ENCODE measurements at places on chromosomes 11 and 22.

GRCh38 chr11:113517361-113517760, 42.2 kb upstream of the DRD2 start:
- DNase-seq = no peak

DNA sequence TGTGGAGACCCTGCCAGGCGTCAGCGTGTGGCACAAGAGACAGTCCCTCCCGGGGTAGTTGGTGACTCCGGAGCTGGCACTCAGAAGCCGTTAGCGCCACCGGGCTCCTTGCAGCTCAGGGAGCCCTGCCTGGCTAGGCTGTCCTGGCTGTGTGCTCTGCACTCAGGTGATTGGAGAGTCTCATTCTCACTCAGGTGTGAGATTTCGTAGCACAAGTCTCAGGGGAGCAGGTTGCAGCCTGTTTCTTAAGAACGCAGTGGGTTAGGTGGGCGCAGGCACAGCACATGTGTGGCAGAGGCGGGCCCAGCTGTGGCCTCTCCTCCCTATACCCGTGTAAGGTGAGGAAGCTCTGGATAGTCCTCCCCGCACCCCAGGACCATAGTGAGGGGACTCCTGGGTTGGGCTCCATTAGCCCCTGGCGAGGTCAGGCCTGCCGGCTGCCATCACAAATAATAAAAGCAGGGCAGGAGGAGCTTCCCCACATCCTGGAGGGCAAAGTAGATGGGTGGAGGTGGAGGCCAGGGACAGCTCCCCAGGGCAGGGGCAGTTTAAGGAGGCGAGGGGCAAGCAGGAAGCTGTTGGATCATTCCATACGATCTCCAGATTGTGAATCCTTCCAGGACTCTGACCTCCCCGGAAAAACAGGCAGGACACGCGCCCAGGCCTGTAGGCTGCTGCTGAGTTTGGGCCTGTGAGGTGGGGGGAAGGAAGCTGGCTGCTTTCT, 39.4 kb downstream of the SBF1 start:
- no peak for DNase-seq

DNA sequence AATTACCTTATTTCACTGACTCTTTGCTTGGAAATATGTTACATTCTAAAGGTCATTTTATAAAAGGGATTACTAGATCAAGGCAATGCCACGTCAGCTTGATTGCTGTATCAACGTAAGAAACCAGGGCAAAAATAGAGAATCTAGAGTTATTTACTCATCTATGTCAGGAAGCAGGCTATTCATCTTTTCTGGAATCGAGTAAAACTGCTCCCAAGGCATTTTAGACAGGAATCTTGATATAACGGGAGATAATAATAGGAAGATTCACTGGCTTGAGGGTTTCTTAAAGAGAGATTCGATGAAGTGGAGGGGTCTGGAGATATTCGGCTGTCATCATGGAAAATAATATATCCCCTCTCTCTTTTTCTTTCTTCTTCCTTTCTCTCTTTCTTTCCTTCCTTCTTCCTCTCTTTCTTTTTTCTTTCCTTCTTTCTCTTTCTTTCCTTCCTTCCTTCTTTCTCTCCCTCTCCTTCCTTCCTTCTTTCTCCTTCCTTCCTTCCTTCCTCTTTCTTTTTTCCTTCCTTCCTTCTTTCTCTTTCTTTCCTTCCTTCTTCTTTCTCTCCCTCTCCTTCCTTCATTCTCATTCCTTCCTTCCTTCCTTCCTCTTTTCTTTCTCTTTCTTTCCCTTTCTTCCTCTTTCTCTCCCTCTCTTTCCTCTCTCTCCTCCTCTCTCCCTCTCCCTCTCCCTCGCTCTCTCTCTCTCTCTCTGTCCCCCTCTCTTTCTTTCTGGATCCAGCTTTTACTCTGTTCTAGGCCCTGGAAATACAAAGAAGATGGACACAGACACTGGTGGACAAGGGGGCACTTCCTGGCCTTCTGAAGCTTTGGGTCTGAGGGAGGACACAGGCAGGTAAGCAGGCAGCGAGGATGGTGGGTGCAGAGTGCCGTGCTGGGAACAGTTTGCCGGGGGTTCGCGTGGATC, 18.1 kb upstream of the RASD2 start:
- no peak for DNase-seq

- no peak for DNase-seq
Measured at GRCh38 chr11:131672191-131672590, 301.8 kb downstream of the NTM start.

DNA sequence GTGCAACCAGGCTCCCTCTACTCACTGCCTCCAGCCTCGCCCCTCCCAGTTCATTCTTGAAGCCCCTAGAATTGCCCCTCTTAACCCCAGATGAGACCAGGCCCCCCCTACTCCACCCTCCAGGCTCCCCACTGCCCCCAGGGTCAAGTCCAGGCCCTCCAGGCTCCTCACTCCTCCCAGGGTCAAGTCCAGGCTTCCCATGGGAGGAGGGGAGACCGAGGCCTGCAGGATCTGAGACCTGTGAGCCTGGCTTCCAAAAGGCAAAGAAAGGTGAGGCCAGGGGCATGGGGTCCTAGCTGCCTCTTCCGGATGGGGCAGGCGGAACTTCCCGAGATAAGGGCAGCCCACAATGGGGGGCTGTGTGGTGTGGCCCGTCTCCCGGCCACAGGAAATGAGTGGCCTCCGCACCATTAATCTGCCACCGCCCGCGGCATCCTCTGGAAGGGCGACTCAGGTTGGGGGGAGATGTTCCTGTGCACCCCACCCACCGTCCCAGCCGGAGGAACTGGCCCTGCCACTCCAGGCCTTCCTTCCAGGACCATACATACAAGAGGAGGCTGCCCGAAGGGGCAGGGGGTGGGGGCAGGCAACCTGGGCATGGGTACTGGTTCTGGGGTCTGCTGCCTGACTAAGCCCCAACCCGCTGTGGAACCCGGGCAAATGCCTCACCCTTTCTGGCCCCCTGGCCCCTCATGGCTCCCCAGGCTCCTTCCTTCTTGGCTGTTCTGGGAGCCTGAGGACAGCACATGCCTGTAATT, 35.1 kb upstream of the WNT11 start:
- DNase-seq = no peak

DNA sequence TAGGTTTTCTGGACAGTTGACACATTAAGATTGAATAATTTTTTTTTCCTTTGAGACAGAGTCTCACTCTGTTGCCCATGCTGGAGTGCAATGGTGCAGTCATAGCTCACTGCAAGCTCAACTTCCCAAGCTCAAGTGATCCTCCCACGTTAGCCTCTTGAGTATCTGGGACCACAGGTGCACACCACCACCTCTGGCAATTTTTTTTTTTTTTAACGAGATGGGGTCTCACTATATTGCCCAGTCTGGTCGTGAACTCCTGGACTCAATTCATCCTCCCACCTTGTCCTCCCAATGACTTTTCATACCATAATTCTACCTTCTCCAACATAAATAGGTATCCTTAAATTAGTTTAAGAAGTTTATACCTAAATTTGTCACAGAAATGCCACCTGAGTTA, 8.5 kb downstream of the EIF4ENIF1 start:
- DNase-seq = no peak

GRCh38 chr11:131389582-131389981, 19.2 kb downstream of the NTM start:
- DNase-seq = no peak

DNA sequence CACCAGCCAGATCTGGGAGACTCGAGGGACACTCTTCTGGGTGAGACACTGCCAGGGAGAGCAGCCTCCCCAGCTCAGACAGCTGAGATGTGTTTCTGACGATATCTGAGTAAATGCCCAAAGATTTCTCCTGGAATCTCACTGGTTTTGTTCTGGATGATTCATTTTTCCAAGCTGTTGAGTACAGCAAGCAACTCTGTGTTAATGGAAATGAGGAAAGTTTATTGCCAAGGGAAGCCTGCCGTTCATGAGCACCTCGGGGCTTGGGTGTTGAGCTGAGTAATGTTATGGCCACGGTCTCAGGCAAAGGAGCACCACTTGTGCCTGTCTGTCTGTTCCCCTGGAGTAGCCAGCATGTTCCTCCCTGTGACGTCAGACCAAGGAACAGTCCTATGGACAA, 1132.4 kb downstream of the BRD1 start:
- DNase-seq = no peak

DNA sequence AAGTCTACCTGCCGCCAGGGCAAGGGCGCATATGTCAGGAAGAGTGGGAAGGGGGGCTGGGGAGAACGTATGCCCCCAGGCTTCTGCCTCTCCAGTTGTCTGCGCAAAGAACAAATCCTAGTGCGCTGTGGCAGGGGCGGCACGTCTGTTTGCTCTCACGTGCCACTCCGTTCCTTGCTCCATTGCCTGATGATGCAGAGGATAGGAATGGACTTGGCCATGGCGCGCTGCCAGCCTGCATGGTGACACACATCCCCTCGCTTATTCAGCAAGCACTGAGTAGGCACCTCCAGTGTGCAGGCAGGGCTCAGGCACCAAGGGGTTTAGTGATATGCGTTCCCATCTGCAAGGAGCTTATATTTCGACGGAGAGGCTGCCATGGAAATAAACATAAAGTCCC, 45.4 kb upstream of the SLC22A12 start:
- peak; percentile 23 for DNase-seq

- no peak for DNase-seq
Measured at GRCh38 chr11:48148749-48149148, 67.9 kb upstream of the OR4B1 start.

DNA sequence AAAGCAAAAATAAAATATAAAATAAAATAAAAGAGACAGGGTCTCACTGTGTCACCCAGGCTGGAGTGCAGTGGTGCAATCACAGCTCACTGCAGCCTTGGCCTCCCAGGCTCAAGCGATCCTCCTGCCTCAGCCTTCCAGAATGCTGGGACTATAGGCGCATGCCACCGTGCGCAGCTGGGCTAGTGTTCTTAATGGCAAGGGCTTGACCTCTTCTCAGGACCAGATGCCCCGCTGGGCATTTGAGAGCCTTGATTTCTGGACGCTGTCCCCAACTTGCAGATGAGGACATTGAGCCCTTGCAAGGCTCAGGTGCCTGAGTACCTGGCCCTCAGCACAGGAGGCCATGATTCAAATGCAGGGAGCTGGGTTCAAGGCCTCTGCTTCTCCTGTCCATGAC, 82.6 kb downstream of the DHCR7 start:
- no peak for DNase-seq

GRCh38 chr22:44735518-44736428, 16.6 kb upstream of the ARHGAP8 start:
- no peak for DNase-seq

- DNase-seq = no peak
Measured at GRCh38 chr22:25364281-25364680, 144.8 kb downstream of the CRYBB2 start.

DNA sequence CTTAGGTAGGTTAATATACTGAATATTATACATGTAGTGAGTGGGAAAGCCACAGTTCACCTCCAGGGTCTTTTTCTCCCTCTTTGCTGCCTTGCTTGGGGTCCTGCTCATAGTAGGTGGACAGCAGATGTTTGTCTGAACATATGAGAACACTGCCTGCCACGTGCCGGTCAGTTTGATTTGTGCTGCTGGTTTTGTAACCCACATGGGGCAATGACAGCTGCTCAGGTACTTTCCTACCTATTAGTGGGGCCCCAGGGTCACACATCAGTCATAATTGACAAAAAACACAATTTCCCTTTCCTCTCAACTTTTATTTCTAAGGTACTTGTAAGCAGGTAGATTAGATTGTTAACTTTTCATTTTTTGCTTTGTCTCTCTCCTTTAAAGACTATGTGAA, 43.8 kb downstream of the BMAL1 start:
- DNase-seq = no peak

- no peak for DNase-seq
Measured at GRCh38 chr11:44113572-44113971, 18.1 kb downstream of the EXT2 start.

DNA sequence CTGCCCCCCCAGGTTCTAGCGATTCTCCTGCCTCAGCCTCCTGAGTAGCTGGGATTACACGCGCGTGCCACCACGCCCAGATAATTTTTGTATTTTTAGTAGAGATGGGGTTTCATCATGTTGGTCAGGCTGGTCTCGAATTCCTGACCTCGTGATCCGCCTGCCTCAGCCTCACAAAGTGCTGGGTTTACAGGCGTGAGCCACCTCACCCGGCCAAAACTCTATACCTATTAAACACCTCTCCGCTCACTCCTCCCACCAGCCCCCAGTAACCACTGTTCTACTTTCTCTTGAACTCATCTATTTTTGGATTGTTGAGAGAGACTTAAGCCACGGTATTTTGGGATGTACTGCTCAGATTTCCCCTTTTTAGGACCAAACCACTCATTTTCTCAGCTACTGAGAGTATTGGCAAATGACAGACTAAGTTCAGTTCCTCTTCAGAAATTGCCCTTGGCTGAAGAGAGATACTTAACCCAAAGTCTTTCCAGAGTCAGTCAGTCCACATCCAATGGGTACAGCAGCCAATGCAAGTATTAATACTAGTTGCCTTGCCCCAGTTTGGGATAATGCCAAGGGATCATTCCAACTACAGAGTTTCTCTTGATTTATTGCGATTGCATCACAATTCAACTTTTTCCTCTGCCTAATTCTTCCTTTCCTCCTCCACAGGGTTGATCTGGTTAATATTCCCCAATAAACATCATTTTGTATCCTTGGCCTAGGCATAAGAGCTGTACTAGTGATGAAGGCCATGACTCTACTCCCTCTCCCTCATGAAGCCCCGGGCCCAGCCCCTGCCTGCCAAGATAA, 36.8 kb upstream of the CSTF3 start:
- no peak for DNase-seq

- no peak for DNase-seq
Measured at GRCh38 chr11:65112546-65113360, 1.1 kb downstream of the TM7SF2 start.

GRCh38 chr11:128942272-128942612, 429 bp downstream of the TP53AIP1 start:
- DNase-seq = no peak

DNA sequence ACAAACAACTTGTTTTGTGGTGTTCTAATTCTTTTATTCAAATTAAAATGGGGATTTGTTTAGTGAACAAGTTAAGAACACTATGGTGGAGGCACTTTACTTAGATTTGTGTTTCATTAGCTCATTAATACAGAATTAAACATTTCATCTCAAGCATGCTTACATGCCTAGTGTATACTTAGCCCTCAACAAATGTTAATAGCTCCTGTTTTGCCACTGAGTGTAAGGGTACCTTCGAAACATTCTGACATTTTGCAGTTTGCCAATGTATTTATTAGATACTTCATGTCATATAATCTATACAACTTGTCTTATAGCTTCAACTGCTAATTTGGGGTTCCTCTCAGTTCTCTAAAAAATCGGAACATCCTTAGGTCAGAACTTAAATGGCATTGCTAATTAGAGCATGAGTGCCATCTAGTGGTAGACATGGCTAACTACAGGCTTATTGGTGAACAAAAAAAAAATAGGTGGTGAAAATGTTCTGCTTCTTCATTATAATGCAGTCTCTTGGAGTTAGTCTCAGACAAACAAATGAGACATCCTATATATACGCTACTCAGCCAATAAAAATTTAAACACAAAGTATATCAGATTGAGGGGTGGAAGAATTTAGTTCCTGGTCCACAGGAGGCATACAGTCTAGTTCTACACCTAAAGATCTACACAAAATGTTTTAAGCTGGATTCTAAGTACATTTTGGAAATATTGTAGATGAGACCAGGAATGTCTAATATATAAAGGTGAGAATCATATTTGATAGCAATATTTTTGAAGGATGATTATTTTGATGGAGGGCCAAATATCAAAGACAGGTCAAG, 4.9 kb upstream of the CNTN5 start:
- DNase-seq = peak; percentile 5
